ENCODE measurements at places on chromosomes 2 and 18.

- no peak for ATAC-seq
Measured at GRCh38 chr2:774436-774835, 97.2 kb upstream of the TMEM18 start.

GRCh38 chr2:182655750-182656149, 60.3 kb upstream of the DNAJC10 start:
- no peak for ATAC-seq

DNA sequence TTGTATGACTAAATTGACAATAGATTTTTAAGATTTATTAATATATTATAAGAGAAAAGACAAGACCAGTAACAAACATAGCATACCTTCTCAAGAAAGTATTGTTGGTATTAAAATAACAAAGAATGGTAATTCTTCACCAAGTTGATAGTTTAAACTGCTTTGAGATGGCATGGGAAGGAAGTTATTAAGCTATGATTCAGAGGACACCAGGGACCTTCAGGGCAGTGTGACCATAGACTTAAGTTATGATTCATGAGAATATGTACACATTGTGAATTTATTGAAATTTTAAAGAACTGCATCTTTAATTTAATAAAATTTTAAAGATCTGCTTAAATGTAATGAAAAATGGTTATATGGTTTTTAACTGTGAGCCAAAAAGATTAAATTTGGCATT, 205.7 kb downstream of the DSEL start:
- ATAC-seq, result no peak

DNA sequence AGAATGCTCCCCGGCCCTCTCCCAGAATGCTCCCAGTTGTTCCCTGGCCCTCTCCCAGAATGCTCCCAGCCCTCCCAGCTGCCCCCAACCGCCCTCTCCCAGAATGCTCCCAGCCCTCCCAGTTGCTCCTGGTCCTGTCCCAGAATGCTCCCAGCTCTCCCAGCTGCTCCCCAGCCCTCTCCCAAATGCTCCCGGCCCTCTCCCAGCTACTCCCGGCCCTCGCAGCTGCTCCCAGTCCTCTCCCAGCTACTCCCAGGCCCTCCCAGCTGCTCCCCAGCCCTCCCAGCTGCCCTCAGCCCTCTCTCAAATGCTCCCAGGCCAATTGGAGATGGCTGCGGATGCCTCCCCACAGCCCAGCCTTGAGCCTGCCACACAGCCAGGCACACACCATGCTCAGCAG, 31.1 kb downstream of the BIN1 start:
- ATAC-seq, result no peak

GRCh38 chr18:46207985-46208384, 103.8 kb downstream of the HAUS1 start:
- ATAC-seq, result no peak

- peak; percentile 68 for ATAC-seq
Measured at GRCh38 chr2:38274286-38275276, 102.5 kb downstream of the ATL2 start.

GRCh38 chr18:3179430-3180089, 40.2 kb downstream of the MYOM1 start:
- ATAC-seq, result no peak

DNA sequence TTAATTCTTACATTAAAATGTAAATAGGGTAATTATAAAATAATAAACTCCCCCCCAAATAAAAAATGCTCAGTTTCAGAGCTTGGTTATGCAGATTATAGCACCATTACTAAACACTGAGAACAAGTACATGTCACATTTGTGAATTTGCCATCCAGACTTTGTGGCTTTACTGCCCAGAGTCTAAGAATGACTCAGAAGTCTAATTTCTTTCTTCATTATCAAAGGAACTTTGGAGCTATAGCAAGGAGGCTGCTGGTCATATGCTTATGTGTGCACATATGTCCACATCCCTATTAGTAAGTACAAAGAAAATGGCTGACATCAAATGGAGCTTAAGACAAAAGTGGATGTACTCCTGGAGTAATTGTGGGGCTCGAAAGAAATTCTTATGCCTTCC, 248.5 kb upstream of the SESTD1 start:
- no peak for ATAC-seq

DNA sequence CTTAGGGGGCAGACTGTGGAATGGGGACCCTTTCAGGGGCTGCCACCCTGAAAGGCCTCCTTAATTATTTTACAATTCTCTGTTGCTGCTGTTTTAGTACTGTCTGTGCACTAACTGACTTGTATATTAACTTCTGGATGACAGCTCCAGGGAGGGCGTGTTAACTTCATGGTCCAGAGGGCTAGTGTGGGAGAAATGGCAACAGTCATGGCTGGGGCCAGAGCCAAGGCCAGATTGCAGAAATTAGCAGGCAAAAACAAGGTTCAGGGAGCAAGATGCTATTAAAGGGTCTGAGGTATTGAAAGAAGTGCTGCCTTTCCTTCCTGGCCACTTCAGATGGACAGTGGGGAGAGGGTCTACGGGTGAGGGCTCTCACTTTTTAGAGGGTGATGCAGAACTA, 9.1 kb downstream of the WIPF1 start:
- ATAC-seq, result no peak

DNA sequence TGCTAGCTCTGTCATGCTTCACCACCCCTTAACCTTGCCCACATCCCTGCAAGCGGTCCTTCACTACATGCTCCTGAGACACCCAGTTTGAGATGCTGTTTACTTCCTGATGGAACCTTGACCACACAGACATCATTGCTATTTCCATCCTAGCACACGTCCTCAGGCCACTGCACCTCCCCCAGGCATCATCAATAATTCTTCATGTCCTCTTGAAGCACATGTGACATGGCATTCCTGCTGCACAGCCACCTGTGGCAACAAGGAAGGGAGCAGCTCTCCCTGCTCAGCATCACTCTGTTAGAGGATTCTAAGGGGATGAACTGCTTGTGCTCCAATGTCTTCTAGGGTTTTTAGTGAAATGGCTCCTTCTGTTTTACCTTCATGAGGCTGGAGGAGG, 26.1 kb upstream of the ST3GAL5 start:
- no peak for ATAC-seq

DNA sequence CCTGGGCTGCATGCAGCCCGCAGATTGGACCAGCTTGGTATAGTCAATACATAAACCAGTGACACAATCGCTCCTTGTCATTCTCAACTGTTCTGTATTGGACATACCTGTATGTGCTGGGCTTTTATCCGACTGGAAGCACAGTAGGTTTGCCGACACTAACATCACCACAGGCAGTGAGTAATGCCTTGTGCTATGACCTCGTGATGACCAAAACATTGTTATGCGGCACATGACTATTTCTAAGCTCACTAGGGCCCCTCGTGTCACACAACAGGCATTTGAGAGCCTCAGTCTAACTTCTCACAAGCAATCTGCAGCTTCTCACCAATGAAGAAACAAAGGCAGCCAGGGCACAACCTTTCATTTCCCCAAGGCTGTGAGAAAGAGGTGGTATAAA, 320.8 kb downstream of the AFF3 start:
- no peak for ATAC-seq

DNA sequence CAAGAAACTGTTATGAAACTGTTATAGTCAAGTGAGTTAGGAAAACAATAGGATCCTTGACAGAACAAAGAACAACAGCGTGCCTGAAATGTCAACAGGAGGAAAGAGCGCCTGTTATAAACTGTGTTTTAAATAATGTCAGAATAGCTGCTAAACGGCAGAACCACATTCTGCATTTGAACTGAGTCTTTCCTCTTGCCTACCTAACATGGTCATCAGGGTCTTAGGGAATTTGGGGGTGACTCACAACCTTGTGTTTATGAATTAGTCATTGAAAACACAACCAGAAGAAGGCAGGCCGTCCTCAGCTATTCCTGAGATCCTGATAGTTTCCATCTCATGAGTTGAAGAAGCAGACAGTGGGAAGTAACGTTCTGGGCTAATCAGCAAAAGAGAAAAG, 222.0 kb upstream of the FN1 start:
- peak; percentile 49 for ATAC-seq

GRCh38 chr2:138956116-138956515, 175.9 kb upstream of the NXPH2 start:
- ATAC-seq, result no peak

DNA sequence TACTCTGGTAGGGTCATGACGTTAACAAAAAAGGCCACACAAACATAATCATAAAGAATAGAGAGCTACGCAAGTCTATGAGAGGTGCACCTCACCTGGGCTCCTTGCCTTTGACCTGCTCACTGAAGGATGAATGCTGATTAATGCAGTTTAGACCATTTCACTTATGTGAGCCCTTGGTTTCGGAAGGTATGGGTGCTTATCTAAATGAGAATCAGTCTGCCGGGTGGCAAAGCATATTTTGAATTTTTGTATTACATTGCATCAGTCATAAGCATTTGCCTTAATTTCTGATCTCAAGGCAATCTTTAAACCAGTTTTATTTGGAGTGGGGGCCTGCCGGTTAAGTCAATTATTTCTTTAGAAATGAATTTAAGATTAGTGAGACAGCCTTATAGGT, 42.8 kb downstream of the SLC9A4 start:
- ATAC-seq, result no peak

- ATAC-seq, result no peak
Measured at GRCh38 chr2:105873721-105874120, 129.0 kb downstream of the NCK2 start.

DNA sequence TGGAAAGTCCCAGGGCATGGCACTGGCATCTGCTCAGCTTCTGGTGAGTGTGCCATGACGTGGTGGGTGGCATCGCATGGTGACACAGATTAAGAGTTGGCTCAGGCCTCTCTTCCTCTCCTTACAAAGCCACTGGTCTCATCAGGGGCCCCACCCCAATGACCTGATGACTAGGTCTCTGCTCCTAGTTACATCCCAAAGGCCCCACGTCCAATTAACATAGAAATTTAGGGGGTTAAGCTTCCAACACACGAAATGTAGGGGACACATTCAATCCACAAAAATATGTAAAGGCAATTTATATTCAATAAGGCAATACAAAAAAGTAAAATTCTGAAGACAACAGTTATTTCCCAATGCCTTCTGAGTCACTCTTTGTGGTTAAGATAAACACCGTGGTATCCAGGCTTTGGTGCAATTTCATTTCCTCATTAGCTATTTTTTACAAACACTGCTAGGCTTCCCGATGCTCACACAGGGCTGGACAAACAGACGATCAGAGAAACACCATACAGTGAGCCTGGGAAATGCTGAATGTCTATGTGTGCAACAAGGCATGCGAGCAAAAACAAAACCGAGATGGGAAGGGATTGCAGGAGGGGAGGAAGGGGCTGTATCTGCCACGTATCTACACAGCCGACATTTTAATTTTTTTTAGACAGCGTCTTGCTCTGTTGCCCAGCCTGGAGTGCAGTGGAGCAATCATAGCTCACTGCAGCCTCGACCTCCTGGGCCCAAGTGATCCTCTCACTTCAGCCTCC, 67.2 kb downstream of the MBP start:
- ATAC-seq, result peak; percentile 65

DNA sequence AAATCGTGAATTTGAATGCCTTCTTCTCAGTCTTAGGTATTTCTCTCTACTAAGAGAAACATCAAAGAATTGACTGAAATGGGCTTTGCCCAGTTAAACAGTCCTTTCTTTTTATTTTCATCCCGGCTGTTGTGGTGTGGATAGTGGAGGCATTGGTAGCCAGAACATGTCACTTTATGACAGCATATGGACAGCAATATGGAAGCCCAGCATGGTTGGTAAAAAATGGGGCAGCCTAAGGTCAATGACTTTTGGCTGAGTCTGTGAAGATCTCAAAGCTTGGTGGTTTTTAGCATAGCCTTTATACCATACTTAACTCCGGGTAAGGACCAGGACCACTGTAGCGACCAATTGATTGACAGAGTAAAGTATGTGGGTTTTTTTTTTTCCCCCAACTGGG, 3.2 kb downstream of the CERS6 start:
- ATAC-seq, result no peak

GRCh38 chr2:45748239-45748638, 96.8 kb downstream of the PRKCE start:
- no peak for ATAC-seq

- no peak for ATAC-seq
Measured at GRCh38 chr2:214737188-214737587, 72.3 kb downstream of the BARD1 start.

DNA sequence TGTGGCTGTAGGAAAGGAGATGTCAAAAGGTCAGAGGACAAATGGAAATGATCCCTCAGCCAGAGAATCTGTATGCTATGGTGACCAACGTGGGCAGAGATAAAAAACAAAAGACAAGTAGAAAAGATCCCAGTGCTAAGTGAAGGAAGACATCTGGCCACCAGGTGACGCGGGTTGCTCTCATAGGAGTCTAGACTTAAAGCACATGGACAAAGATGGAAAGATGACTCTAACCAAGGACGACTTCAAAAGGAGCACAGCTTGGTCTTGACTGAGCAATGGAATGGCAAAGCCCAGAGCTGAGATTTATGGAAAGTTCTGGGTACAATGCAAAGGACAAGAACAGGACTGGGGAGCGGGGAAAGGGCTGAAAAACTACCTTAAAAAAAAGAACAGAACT, 96.8 kb downstream of the CLIP4 start:
- no peak for ATAC-seq

- ATAC-seq, result no peak
Measured at GRCh38 chr2:59342166-59342565, 1101.0 kb upstream of the FANCL start.

GRCh38 chr2:231648579-231649174, 56.0 kb downstream of the TEX44 start:
- ATAC-seq, result peak; percentile 78

GRCh38 chr18:56492136-56492535, 146.3 kb downstream of the TXNL1 start:
- ATAC-seq, result no peak

DNA sequence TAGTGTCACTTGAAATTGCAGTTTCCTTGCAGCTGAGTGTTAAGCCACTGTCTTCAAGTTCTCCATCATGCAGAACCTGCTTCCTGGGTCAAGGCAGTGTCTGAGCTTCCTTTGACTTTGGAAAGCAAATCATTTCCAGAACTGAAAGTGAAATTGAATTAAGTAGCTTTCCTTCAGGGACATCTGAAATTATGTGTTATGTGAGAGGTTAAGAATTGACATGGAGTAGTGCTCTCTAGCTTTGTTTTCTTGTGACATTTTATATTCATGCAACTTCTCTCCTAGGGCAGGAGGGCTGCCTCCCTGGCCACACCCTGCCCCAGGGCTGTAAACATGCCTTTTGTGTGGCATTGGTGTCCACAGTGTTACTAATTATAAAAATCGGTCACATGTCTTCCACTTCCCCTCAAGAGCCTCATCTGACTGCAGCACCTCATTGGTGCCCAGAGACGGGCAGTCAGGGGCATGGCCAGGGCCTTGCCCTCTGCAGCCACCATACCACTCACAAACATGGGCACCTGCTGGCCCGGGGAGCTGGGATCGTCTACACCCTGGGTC, 14.4 kb downstream of the RAB12 start:
- ATAC-seq, result peak; percentile 55

GRCh38 chr2:216002101-216002678, 11.2 kb downstream of the MREG start:
- no peak for ATAC-seq

- ATAC-seq, result no peak
Measured at GRCh38 chr2:101788995-101789970, 91.8 kb downstream of the MAP4K4 start.
